ENCODE measurements at places on chromosomes 1 and 21.

GRCh38 chr21:45867041-45867666 lies 114.4 kb upstream of the COL6A1 start:
- DNase-seq, result no peak

GRCh38 chr1:161791904-161792655 lies 26.0 kb downstream of the ATF6 start:
- DNase-seq, result no peak

DNA sequence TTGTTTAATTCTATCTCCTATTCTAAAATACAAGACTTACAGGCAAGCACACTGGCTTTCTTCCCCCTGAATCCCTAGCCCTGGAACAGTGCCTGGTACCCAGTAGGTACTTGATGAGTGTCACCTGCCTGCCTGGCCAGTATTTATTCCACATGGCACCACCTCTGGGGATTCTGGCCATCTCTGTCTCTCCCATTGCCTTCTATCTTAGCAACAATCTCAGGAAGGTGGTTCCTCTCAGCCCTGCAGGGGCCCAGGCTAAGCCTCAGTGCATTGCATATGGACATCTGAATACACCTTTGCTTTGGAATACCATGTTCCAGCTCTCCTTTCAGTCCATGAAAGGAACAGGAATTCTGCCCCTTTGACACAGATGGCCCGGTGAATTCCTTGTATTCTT lies 81.0 kb downstream of the HIVEP3 start:
- DNase-seq, result no peak

- DNase-seq, result no peak
Observed at GRCh38 chr1:43957407-43958040, 10.8 kb downstream of the IPO13 start.

- no peak for DNase-seq
Observed at GRCh38 chr1:39297551-39297950, 93.1 kb downstream of the MACF1 start.

- DNase-seq, result no peak
Observed at GRCh38 chr1:102566182-102566581, 542.1 kb downstream of the COL11A1 start.

DNA sequence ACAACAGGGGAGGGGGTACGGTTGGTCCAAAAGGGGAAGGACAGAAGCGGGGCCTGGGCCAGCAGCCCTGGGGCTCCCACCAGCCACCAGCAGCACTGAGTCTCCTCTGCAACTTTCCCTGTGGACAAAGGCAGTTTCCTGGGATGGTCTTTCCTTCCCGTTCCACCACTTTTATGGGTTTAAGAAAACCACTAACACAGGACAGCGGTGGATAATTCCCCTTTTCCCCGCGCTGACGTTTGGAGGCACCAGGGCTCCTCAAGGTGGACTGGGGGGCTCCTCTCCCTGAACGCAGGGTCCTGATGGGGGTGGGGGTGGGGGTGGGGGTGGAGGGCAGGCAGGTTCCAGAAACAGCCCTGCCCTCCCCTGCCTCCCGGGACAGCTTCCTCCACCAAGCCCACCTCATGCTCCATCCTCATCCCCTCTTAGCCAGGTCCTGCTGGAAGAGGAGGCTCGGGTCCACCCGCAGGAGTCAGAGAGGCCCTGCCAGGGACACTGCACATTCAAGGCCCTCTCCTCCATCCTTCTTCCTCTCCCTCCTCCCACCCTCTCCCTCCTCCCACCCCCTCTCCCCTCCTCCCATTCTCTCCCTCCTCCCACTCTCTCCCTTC lies 4.8 kb upstream of the COL6A1 start:
- DNase-seq, result no peak

- no peak for DNase-seq
Observed at GRCh38 chr1:47849005-47849521, 148.1 kb downstream of the TRABD2B start.

GRCh38 chr1:96837781-96838216 lies 116.2 kb downstream of the PTBP2 start:
- DNase-seq, result peak; percentile 40

DNA sequence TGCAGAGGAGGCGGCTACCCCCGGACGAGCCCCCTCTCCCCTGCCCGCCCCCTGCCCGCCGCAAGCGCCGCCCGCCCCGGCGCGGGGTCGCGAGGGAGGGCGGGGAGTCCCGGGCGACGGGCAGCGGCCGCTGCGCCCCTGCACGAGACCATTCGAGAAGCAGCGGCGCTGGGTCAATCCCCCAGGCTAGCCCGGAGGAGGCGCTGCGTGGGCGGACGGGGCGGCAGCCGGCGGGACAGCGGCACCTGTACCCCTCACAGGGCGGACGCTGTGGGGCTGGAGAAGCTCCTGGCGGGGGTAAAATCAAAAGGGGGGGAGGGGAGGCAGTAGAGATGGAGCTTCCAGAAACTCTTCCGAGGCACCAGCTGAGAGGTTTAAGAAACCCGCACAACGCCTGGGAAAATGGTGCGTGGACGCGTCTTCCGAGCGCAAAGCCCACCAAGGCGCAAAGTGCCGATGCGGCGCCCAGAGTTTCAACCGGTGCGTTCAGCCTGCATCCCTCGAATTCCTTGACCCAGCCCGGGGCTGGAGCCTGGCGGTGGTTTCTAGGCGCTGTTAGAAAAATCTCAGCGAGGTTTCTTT lies at the start of gene PLPPR5:
PLPPR5 (minus strand) TSS at position 1 of the 582 bp plus-strand sequence. CDS start 190 bp downstream, outside the sequence.
- DNase-seq, result peak; percentile 10

GRCh38 chr1:170445096-170445495 lies 86.9 kb upstream of the GORAB start:
- DNase-seq, result no peak

GRCh38 chr21:46608672-46609111 lies 3.8 kb upstream of the S100B start:
- no peak for DNase-seq

- DNase-seq, result no peak
Observed at GRCh38 chr1:30381671-30382365, 341.6 kb downstream of the MATN1 start.

- peak; percentile 86 for DNase-seq
Observed at GRCh38 chr1:203038891-203039608, 12.8 kb downstream of the PPFIA4 start.

DNA sequence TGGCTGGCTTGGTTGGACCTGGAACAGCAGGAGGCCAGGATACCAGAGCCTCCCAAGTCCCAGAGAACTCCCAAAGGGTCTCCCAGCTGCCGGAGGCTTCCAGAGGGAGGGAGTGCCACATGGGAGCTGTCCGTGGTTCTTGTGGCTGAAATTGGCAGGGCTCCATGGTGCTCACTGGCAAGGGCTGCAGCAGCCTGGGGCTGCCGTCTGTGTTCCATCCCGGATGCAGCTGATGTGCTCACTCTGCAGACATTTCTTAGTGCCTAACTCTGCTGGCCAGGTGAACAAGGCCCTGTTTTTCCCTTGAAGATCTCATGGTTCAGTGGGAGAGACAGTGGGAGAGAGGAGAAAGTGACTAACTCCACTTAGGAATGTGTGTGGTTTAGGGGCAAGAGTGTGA lies 261.1 kb downstream of the CAMTA1 start:
- peak; percentile 50 for DNase-seq

- DNase-seq, result peak; percentile 36
Observed at GRCh38 chr1:69569576-69570328, 2.0 kb downstream of the LRRC7 start.

DNA sequence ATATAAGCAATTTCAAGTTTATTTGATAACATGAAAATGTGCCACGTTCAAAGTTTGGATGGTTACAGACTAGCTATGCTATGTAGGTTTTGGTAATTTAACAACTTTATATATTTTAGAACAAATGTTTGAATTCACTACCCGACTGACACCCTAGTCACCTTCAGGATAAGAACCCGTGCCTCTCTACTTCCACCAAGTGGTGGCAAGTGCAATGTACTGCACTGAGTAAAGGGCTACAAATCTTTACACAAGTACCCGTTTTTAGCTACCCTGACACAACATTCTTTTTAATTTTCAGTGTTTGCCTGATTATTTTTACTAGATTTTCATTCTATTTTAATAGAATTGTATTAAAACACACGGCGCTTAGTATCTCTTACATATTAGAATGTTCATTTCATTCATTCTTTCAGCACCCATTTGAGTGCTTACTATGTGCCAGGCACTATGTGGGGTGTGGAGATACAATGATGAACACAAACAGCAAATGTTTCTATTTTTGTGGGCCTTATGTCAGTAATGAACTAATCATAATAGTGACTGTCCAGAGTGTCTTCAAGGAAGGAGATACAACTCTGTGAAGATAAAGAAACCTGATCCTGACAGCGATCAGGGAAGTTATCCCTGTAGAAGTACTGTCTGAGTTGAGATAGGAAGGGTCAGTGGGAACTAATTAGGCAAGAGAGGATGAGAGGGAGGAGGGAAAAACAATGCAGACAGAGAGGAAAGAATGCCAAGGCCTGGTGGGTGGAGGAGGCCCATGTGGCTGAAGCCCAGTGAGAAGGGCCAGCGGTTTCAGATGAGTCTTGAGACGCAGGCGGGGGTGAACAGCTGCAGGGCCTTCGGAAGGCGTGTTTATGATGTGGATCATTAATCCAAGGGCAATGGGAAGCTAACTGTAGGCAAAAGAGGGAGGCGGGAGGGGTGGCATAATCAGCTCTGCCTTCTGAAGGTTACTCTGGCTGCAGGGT lies 3.8 kb downstream of the LCA5L start:
- peak; percentile 84 for DNase-seq

GRCh38 chr1:172547071-172547470 lies 14.1 kb downstream of the SUCO start:
- DNase-seq, result no peak

DNA sequence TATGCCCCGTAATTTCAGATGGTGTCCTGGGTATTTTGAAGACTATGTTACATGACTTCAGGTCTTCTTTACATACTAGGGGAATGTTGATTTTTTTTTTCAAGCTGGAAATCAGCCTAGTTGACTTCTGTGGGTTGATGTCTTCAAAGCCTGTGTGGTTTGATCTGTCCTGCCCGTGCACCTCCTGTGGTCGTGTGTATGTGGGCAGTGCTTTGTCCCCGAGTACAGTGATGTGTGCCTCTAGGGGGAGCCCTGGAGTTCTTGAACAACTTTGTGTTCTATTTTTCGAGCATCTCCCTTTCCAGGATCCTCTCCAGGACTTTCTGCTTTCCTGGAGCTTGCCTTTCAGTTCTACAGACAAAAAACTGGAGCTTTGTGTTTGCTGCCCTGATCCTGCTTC lies 28.9 kb downstream of the OBSCN start:
- DNase-seq, result peak; percentile 51

DNA sequence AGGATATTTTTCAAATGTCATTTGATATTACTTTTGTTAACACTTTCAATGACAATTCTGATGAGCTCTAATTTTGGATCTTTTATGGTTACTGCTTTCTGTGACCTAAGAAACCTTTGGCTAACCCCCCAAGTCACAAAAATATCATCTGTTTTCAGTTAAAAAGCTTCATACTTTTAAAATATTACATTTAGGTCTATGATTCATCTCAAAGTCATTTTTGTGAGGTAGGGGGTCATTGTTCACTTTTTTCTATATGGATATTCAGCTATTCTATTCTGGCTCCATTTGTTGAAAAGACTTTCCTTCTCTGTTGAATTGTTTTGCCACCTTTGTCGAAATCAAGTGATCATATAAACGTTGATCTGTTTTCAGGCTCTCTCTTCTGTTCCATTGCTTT lies 44.8 kb downstream of the UCHL5 start:
- DNase-seq, result no peak

DNA sequence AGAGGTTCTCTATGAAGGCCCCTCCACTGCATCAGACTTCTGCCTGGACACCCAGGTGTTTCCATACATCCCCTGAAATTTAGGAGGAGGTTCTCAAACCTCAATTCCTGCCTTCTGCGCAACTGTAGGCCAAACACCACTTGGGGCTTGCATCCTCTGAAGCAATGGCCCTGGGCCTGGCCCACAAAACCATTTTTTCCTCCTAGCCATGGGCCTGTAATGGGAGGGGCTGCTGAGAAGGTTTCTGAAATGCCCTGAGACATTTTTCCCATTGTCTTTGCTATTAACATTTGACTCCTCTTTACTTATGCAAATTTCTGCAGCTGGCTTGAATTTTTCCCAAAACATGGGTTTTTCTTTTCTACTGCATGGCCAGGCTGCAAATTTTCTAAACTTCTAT lies 37.9 kb upstream of the PTPRC start:
- no peak for DNase-seq

GRCh38 chr1:100502052-100502792 lies 35.7 kb upstream of the GPR88 start:
- no peak for DNase-seq

- peak; percentile 71 for DNase-seq
Observed at GRCh38 chr1:223129229-223129901, 13.7 kb downstream of the TLR5 start.

DNA sequence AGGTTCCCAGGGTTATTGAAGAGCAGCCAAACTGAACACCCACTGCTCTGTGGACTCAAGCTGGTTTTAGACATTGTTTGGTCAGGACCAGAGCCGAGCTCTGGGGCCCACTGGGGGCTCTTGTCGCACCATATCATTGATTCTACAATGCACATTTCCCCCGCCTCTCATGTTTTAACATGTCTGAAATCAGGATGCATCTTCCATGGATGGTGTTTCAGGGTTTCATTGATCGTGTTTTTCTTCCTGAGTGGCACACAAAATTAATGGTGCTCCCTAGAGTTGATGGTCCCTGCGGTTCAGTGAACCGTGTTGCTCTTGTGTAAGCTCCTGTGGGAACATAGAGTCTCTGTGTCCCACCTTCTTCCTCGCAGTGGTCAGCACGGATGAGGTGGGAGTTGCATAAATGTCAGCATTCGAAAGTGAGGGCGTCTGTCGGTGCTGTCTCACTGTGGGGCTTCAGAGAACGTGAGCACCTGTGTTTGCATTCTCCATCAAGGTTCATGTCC lies 38.3 kb downstream of the GALNT2 start:
- DNase-seq, result no peak

DNA sequence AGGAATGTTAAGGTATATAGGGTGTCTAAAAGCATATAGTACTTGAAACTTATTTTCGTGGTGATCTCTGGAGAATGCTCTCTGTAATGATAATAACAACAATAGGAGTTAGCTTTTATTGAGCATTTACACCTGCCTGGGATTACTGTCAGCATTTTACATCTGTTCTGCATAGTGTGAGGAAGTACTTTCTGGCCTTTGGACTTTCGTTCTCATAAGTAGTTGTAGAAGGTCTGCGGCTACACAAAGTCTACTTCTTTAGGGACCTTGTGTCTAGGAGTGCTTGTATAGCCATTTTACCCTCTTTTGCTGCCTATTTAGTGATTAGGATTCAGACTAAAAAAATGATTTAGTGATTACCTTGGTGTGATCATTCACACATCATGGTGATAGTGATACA lies 103.6 kb upstream of the GPR52 start:
- DNase-seq, result no peak

- DNase-seq, result peak; percentile 86
Observed at GRCh38 chr1:78676347-78676982, 26.8 kb downstream of the IFI44 start.

GRCh38 chr1:226578946-226579578 lies 30.5 kb downstream of the STUM start:
- peak; percentile 86 for DNase-seq

- DNase-seq, result no peak
Observed at GRCh38 chr1:223020770-223021169, 122.3 kb downstream of the TLR5 start.

DNA sequence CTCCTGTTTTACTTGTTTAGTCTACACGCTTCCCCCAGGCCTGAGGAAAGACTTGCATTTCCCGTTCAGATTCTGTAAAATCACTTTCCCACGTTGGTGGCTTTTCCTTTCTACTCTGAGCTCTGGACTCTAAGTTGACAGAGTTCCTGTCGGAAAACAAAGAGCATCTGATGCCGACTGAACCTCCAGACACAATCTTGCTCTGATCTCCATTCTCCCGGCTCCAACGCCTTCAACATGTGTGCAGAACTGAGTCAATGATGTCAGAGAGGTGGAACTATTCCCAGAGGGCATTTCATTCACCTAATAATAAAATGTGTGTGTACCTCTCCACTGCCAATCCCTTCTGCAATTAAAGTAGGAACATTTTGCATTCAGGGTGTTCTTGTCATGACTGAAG lies 147.7 kb downstream of the MIS18A start:
- no peak for DNase-seq

All from hematopoietic multipotent progenitor cell treated with erythropoietin and hydrocortisone succinate and interleukin-3 and kit ligand, for 4 days (in vitro differentiated cells).